ENCODE measurements at places on chromosomes 1 and 21.
A peak's percentile ranks its signal among the peaks of the same experiment; 100 is the strongest.

GRCh38 chr1:240173836-240174235, 82.2 kb downstream of the FMN2 start:
- DNase-seq, result no peak

DNA sequence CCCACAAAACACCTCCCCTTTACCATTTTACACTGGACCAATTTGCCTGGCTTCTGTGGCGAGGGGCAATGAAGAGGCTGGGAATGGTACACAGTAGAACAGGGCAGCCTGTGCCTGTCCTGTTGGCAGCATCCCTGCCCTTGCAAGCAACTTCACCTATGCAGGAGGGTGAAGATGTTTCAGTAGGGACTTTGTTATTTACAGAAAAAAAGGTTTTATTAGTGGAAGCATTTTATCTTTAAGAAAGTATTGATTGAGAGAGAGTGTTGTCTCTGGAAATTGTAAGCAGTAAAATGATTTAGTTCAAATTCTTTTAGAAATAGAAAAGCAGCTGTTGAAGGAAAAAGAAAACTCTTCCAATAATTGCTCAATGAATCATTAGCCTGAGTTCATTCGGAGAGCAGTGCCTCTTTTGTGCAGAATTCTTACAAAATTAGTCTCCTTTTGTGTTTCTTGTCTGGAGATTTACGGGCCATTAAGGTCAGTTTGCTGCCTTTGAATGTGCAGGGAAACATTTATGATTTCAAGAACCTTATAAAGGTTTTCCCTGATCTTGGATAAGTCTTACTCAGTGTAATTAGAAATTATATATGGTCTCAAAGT, 49.1 kb downstream of the HHAT start:
- no peak for DNase-seq

GRCh38 chr1:239436286-239436685, 49.9 kb downstream of the CHRM3 start:
- no peak for DNase-seq

- DNase-seq, result no peak
Observed at GRCh38 chr1:202093858-202094257, 28.9 kb upstream of the GPR37L1 start.

DNA sequence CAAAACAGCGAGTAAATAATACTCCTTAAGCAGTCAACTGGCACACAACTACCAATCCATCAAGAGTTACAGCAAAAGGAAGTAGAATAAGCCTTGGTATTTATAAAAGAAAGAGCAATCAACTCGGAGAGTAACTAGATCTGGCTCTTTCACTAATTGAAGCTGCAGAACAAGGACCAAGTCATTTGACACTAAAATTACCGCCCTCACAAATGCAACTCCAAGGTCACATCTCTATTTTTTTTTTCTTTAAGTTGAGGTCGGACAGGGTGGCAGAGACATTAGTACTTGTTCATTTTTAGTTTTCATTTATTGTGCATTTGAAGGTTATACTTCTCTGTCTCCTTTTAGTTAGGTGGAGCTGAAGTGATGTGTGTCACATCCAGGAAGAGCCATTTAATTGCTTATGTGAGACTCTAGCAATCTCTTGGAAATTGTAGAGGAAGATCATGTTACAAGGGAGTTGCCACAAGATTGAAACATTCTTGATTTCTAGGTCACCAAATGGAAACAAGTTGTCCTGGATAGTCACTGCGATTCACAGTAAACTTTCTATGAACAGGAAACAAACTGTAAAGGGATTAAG, 138.1 kb upstream of the ADAMTS5 start:
- no peak for DNase-seq

DNA sequence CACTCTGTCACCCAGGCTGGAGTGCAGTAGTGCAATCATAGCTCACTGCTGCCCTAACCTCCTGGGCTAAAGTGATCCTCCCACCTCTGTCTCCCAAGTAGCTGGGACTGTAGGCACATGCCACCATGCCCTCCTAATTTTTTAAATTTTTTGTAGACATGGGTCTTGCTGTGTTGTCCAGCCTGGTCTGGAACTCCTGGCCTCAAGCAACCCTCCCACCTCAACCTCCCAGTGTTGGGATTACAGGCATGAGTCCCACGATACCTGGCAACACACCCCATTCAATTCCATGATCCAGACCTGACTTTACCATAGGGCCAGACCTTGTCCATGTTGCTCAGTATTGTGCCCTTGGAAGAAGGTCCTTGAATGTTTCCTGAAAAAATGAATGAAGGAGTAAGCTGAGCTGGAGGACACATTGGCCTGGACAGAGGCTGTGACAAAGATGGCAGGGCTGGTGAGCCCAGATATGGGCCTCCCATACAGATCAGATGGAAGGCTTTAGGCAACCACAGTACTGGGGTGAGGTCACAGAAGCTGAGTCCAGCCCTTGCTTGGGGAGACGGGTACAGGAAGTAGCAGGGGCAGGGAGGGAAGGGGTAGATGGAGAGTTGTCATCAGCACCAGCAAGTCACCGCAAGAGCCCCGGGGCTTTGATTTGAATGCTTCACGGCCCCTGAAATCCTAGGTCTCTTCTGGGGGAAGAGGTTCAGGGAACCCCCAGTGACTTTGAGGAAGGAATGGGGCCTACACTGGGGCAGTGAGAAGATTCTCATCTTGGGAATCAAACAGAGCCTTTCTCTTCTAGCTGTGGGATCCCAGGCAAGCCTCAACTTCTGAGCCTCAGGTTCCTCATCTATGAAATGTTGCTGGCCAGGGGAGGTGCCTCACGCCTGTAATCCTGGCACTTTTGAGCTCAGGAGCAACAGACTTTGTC, 40.1 kb upstream of the DMBX1 start:
- no peak for DNase-seq

GRCh38 chr21:32929633-32930038, 96.1 kb upstream of the OLIG2 start:
- no peak for DNase-seq

- no peak for DNase-seq
Observed at GRCh38 chr21:44525391-44526095, 14.5 kb downstream of the KRTAP10-1 start.

- DNase-seq, result no peak
Observed at GRCh38 chr1:219176168-219176567, 2.5 kb downstream of the LYPLAL1 start.

DNA sequence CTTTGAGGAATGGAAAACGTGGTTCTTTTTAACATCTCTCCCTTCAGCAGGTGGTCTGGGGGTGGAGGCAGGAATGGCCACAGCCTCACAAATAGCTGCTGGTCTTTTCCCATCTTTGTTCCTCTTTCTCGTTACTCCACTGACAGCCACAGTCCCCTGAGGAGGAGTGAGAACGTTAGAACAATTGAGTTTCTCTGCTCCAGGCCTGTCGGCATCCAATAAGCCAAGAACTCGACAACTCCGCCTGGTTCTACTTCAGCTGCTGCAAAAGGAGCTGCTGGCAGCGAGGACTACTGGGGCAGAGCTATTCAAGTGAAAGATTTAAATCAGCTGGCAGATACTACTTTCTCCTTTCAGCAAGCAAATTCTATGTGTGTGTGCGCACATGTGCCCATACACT, 169.5 kb upstream of the GALNT2 start:
- DNase-seq, result no peak

GRCh38 chr1:100786870-100787269, 67.3 kb downstream of the VCAM1 start:
- DNase-seq, result no peak

- no peak for DNase-seq
Observed at GRCh38 chr1:86594284-86594770, 47.4 kb downstream of the CLCA4 start.

DNA sequence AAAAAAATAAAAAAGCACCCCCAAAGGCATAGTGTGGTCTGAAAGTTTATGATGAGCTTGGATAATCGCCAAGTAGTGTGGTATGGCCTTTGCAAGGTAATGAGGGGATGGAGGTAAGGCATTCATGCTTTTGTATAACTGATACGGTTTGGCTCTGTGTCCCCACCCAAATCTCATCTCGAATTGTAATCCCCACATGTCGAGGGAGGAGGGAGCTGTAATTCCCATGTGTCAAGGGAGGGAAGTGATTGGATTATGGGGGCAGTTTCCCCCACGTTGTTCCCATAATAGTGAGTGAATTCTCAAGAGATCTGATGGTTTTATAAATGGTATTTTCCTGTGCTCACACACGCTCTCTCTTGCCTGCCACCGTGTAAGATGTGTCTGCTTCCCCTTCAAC, 215.5 kb downstream of the NFIA start:
- no peak for DNase-seq

GRCh38 chr1:74470251-74470650, 42.2 kb downstream of the LRRC53 start:
- no peak for DNase-seq

- no peak for DNase-seq
Observed at GRCh38 chr1:84715342-84716019, 25.2 kb upstream of the SSX2IP start.

DNA sequence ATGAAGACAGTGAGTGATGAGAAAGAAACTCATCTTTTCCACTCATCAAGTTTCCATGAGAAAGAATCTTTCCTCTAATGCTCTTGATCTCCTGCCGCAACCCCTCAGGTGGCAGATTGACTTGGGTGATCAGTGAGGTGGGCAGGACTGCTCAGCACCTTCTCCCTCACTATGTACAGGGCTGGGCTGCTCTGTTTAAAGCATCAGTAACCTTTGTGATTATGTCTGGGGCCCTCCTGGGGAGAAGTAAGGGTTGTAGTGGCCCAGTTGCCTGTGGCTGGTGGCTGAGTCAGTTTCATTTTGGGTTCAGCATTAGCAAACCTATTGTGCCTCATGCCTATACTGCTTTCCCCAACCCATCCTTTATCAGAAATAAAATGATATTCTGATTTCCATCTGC, 366.0 kb downstream of the TTLL7 start:
- no peak for DNase-seq

GRCh38 chr1:20199403-20199802, 13.1 kb upstream of the PLA2G2C start:
- DNase-seq, result no peak

GRCh38 chr1:175900171-175900570, 156.8 kb upstream of the TNR start:
- DNase-seq, result no peak

DNA sequence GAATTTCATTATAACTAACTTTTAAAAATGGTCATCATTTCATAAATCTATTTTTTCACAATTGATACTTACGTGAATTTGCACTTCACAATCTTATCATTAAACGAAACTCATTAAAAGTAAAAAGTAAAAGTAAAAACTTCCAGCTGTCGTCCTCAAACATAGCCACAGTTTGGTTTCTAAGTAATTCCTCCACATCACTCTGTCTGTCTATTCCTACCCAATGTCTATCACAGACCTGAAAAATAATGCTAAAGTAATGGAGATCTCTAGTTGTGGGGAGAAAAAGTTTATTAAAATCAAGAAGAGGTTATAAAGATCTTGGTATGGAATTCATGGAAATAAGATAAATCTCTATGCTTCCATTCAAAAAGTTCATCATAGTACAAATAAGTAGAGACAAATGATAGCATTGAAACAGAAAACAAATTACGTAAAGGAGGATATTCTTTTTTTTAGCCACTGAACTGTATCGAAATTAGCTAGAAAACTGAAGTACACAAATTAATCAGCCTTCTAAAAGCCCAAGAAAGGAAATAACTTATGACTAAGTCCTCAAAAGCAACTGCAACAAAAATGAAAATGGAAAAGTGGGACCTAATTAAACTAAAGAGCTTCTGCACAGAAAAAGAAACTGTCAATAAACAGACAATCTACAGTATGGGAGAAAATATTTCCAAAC, 148.6 kb downstream of the TIAM1 start:
- DNase-seq, result no peak

DNA sequence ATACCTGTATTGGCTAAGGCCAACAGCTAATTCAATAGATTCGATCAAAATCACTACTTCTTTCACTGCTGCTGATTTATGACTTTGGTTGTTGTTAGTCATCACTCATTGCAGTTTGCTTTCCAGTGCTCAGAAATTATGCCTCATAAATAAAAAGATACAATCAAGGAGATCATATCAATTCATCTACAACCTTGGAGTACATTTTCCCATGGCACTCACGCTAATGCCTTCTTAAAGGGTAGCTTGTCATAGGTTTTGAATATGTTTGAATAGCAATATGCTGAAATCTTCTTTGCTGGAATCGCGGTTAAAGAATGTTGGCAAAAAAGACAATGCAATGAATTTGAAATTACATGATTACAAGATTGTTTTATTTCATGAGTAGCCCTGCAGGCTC, 89.9 kb downstream of the KCTD3 start:
- DNase-seq, result no peak

- no peak for DNase-seq
Observed at GRCh38 chr1:199010492-199010891, 371.7 kb downstream of the PTPRC start.

- DNase-seq, result peak; percentile 31
Observed at GRCh38 chr1:44808063-44808937, at the start of gene BTBD19. TSS of gene BTBD19 (plus strand) at chr1:44808523. CDS start at chr1:44808821, 298 bp downstream.

DNA sequence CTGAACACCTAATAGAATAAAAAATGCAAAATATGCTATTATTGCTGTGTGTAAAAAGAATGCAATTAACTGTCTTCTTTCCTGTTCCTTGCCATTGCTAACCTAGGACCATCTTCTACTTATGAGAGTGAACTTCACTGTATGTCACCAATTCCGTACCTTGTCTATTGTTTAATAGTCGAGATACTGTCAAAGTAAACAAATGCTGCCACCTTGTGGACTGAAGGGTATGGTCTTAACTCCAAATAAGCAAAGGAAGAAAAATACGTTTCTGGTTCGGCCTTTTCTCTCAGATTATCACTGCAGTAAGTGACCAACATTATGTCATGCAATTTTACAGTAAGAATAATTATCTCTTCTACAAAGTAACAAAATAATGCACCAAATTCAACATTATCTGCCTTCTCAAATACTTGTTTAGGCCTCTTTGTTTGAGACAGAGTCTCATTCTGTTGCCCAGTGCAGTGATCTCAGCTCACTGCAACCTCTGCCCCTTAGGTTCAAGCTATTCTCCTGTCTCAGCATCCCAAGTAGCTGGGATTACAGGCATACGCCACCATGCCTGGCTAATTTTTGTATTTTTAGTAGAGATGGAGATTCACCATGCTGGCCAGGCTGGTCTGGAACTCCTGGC, 133.4 kb downstream of the COP1 start:
- DNase-seq, result peak; percentile 13

DNA sequence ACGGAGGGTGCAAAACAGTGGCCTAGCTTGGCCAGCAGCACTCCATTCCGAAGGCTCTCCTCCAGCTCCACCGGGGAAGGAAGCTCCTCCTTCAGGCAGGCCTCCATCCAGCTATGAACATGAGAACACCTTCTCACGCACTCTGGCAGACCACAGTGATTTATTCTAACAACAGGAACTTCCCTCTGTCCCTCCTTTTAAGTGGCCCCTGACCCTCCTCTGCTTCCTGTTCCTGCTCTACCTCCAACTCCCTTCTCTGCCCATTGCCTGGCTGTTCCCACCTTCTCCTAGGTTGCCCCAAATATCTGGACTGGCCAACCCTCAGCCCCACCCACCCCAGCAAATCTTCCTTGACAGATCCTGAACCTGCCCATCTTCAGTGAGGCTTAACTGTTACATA, 5.9 kb downstream of the IQGAP3 start:
- DNase-seq, result no peak

DNA sequence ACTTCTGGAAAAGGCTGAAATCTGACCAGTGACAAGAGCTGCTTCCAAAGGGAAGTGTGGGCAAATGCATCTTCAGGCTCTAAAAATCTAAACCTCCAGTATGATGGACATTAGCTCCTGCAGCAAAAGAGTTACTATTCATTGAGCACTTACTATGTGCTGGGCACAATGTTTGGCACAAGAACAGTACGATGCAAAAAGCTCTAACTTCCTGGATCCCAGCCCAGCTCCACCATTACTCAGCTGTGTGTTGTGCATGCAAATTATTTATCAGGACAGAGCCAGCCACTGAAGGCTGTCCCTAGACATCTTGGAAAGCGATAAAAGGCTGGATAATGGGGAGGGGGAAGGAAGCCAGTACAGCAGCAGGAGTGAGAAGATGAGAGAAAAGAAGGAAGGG, 143.5 kb downstream of the ELAVL4 start:
- DNase-seq, result no peak
